Large intestine (tissue), 12 donors: ENCODE measurements at places on chromosomes 5 and 9. TPM values are rescaled to one million over a fixed set of nuclear protein-coding genes. Genes with fewer than 3 reads are reported as not detected.

Gene MOB3B
- polyA plus RNA-seq, result 34.7 TPM

Gene PCDHGA3
- polyA plus RNA-seq, result 0.96 TPM

Gene MLLT3
- 25.0 TPM for polyA plus RNA-seq

Gene OR1L8
- polyA plus RNA-seq, result 0.13 TPM

Gene CENPK
- 19.0 TPM for polyA plus RNA-seq

Gene LHX3
- not detected for polyA plus RNA-seq

Gene FAM221B
- polyA plus RNA-seq, result 0.10 TPM

Gene CTXN3
- polyA plus RNA-seq, result not detected

Gene SLC45A2
- 0.12 TPM for polyA plus RNA-seq

Gene LYRM7
- polyA plus RNA-seq, result 11.2 TPM

Gene BTNL9
- 11.6 TPM for polyA plus RNA-seq

Gene POLR1E
- polyA plus RNA-seq, result 17.4 TPM

Gene MCTP1
- 4.8 TPM for polyA plus RNA-seq

Gene LRRC19
- polyA plus RNA-seq, result 83.7 TPM

Gene OMD
- 0.85 TPM for polyA plus RNA-seq

Gene FIBCD1
- 1.5 TPM for polyA plus RNA-seq

Gene GRAMD2B
- polyA plus RNA-seq, result 54.2 TPM

Gene ACOT12
- polyA plus RNA-seq, result 0.72 TPM

Gene ERP44
- 42.5 TPM for polyA plus RNA-seq

Gene WASHC1
- polyA plus RNA-seq, result 23.2 TPM

Gene TBC1D9B
- polyA plus RNA-seq, result 83.0 TPM

Gene GPBP1
- polyA plus RNA-seq, result 92.1 TPM

Gene PPP3R2
- polyA plus RNA-seq, result 0.01 TPM

Gene CLIC3
- 3.6 TPM for polyA plus RNA-seq

Gene BNC2
- polyA plus RNA-seq, result 8.9 TPM

Gene PTBP3
- 40.8 TPM for polyA plus RNA-seq

Gene PLPPR1
- 0.87 TPM for polyA plus RNA-seq

Gene ADAMTS13
- 10.4 TPM for polyA plus RNA-seq

Gene ANXA2R
- 1.4 TPM for polyA plus RNA-seq

Gene GAPT
- polyA plus RNA-seq, result 0.57 TPM

Gene BTNL8
- polyA plus RNA-seq, result 135 TPM

Gene CCDC152
- 30.3 TPM for polyA plus RNA-seq

Gene NFX1
- 33.4 TPM for polyA plus RNA-seq

Gene WWC1
- 28.6 TPM for polyA plus RNA-seq

Gene ALDH1A1
- polyA plus RNA-seq, result 181 TPM

Gene ZBTB5
- 16.2 TPM for polyA plus RNA-seq

Gene POLE3
- 48.0 TPM for polyA plus RNA-seq

Gene MRPL36
- polyA plus RNA-seq, result 34.6 TPM
